BE2C (cell line): ENCODE measurements at places on chromosomes 12 and 14.

GRCh38 chr14:91410771-91411536, 6.7 kb downstream of the CCDC88C start:
- no peak for DNase-seq

DNA sequence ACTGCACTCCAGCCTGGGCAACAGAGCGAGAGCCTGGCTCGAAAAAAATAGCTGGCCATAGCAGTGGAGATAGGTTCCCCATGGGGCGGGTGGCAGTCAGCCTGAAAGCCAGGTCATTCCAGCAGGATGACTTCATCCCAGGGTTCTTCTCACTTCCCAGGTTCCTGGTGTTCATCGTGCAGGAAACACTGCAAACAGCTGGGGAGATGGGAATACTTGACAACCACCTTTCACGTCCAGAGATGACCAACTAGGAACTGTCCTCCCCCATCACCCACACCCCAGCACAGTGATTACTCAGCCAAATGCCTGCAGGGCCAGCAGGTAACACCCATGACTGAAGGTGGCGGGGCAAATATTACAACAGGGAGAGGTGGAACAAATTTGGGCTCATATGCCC, 1.7 kb downstream of the VSIG10 start:
- DNase-seq: no peak

GRCh38 chr12:25366122-25366521, 115.4 kb upstream of the KRAS start:
- DNase-seq: peak; percentile 37

DNA sequence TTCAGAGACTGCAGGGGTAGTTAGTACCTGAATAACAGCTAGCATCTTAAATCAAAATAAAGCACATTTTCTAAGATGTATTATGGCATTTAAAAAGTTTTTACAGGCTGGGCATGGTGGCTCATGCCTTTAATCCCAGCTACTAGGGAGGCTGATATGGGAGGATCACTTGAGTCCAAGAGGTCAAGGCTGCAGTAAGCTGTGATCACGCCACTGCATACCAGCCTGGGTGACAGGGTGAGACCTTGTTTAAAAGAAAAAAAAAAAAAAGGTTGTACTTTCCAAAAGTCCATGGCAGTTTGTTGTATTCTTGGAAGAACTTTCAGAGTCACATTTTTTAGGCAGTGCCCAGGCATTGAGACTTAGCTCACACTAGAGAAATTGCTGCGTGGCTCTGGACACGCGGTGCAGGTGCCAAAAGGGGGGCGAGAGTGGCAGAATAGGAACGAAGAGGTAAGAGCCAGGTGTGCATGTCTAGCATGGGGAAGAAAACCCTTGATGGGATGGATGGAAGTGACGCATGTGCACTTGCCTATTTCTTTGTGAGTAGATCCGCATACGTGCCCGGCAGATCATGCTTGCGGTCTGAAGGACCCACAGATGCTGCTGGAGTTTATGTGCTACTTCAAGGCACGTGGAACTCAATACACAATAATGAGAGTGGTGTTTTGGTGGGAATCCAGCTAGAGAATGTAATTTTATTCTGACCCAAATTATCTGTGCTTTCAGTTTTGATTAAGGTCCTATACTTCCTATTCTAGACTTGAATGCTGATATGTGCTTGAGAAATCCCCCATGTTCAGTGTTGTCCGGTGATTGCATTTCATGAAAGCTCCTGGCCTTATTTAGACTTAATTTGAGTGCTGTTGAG, 11.9 kb downstream of the ANKRD13A start:
- no peak for DNase-seq

- DNase-seq: no peak
Measured at GRCh38 chr14:37144729-37145363, 27.6 kb downstream of the SLC25A21 start.

DNA sequence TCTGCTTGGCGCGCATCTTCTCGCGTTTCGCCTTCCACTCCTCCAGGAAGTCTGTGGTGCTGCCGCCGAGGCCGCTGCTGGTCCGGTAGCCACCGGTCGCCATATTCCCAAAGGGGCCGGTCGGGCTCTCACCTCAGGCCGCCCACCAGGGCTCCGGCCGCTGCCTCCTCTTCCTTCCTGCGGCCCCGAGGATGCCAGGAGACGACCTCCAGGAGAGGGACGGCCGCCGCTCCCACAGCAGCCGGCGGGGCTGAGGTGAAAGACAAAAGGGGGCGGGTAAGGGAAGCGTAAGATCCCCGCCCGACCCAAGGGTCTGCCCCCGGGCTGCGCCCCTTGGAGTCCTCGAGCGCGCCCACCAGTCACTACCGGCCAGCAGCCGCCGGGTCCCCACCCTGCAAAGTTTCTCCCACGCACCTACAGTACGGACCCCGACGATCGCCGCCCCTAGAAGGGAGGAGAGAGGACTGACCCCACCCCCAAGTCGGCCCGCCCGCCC, 574 bp downstream of the PAWR start:
- DNase-seq: peak; percentile 11

GRCh38 chr12:40727774-40728483, 35.7 kb downstream of the CNTN1 start:
- DNase-seq: peak; percentile 65
